ENCODE measurements at places on chromosomes 12 and 14.

DNA sequence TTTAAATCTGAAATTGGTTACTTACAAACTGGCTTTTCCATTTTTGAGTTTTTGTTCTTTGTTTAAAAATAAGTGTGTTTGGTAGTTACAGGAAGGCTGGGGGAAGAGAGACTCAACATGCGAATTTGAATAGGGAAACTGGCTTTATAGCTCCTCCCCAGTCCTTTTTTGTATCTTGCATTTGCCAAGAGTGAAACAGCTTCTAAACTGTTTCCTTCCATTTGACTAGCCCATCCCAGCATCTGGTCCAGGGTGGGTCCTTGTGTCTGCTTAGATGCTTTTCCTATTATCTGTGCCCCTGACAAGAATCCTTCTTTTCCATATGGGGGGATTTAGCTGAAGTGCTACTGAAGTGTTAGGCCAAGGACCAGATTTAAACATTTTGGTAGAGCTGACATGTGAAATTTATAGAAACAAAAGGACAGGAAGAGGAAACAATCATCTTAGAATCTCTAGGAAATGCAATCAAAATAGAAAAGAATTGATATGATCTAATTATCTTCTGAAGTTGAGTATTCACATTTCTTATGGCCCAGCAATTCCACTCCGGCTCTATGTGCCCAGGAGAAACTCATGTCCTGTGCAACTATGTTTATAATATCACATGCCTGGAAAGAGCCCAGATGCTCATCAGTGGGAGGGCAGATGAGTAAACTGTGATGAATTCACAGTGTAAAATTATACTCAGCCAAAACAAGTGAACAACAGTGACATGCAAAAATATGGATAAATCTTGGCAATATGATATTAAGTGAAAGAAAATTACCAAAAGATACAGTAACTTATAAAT is 7.4 kb downstream of the SMOC1 start:
- no peak for DNase-seq

DNA sequence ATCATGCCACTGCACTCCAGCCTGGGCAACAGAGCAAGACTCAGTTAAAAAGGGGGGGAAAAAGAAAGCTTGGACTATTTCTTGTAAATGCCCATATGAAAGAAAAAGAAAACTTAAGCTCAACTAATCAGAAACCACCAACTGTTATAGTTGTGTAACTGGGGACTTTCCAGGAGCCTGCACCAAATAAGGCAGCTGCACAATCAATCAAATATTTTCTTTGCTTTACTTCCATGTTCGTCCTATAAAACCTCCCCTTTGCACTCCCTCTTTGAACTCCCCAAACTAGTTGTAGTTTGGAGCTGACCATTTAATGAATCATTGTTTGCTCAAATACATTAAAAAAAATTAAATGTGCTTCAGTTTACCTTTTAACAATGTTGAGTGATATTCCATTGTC is 54.9 kb downstream of the OTOGL start:
- no peak for DNase-seq

- DNase-seq: no peak
Observed at GRCh38 chr14:95500772-95501401, 15.6 kb downstream of the SYNE3 start.

GRCh38 chr12:116592731-116593130 is 33.5 kb downstream of the MAP1LC3B2 start:
- no peak for DNase-seq

GRCh38 chr12:100987552-100988521 is 193.3 kb downstream of the ANO4 start:
- no peak for DNase-seq
